ENCODE measurements at places on chromosomes 7 and 10. TPM values are rescaled to one million over a fixed set of nuclear protein-coding genes. Genes with fewer than 3 reads are reported as not detected.

- no peak for DNase-seq
- H3K27me3 ChIP-seq, result no peaks in the 10 kb centered on the region
- no peak overlapping the region for H3K4me3 ChIP-seq
- H3K4me1 ChIP-seq, result no peaks in the 10 kb centered on the region
- no peaks in the 10 kb centered on the region for H3K36me3 ChIP-seq
These were observed 304.5 kb upstream of the LRRN3 start for GRCh38 chr7:110786328-110786965.

Gene JMJD1C
- 103 TPM for total RNA-seq

Gene TRIL
- total RNA-seq, result 1.0 TPM

DNA sequence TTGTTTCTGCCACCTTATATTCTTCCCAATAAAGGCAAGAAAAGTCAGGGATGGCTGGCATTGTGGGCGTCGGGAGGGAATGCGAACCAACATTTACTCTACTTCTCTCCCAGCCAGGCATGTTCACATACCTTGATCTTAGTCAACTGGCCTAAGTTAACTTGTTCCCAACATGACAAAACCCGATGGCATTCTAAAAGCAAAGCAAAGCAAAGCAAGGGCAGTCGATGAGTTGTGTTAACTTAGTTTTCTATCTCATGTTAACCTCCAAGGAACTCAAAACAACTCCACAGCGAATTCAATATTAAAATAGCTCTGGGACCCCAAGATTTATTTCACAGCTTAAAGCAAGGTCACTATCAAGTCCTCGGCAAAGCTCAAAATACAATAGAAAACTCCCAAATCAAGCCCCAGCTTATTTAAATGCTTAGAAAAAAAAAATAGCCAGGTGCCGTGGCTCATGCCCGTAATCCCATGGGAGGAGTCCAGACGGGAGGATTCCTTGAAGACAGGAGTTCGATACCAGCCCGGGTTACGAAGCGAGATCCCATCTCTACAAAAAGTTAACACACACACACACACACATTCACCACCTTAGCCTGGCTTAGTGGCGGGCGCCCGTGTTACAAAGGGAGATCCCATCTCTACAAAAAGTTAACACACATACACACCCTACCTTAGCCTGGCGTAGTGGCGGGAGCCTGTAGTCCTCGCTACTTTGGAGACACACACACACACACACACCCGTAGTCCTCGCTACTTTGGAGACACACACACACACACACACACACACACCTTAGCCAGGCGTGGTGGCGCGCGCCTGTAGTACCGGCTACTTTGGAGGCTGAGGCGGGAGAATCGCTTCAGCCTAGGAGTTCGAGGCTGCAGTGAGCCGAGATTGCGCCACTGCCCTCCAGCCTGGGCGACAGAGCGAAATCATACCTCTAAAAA lies 901 bp upstream of the CCNY start:
- peak overlapping the region; percentile 100 for H3K4me3 ChIP-seq
- H3K4me1 ChIP-seq, result no peaks in the 10 kb centered on the region
- no peaks in the 10 kb centered on the region for H3K36me3 ChIP-seq
- DNase-seq, result no peak
- H3K27ac ChIP-seq, result peak overlapping the region; percentile 30

GRCh38 chr10:48777110-48777509 lies 92.4 kb downstream of the WDFY4 start:
- no peaks in the 10 kb centered on the region for H3K36me3 ChIP-seq
- H3K27ac ChIP-seq, result no peak overlapping the region
- peaks cover 2% of the 10 kb centered on the region for H3K4me1 ChIP-seq
- H3K4me3 ChIP-seq, result no peak overlapping the region

GRCh38 chr10:112851588-112852211 lies 98.3 kb upstream of the TCF7L2 start:
- no peak overlapping the region for H3K27ac ChIP-seq
- no peak overlapping the region for H3K4me3 ChIP-seq
- no peaks in the 10 kb centered on the region for H3K4me1 ChIP-seq
- DNase-seq, result no peak
- no peaks in the 10 kb centered on the region for H3K36me3 ChIP-seq
- H3K27me3 ChIP-seq, result no peaks in the 10 kb centered on the region

Gene CDHR1
- 0.42 TPM for total RNA-seq

DNA sequence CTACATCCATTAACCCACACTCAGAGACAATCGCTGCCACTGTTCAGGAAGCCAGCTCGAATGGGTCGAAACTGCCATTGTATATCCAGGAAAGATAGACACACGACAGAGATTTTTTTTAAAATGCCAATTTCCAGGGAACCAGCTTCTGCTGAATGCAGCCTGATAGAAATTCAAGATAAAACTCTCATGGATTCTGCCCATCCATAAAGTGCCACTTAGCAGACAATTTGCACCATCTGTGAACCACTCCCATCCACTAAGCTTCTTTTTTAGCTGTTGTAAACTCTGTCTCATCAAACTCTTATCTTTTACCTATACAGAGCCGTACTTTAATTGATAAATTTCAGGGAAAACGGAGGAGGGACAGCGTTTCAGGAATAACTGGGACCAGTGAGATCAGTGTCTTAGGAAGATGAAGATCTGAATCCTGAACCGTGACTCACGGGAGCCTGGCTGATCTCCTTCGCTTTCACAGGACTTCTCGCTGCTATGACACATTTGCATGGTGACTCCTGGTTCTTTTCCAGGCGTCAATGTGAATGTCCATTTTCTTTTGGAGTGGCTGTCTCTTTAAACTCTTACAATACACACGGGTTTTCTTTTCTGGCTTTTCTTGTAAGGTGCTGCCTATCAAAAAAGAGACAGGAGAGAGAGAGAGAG lies 103.4 kb downstream of the FAM204A start:
- no peaks in the 10 kb centered on the region for H3K36me3 ChIP-seq
- H3K27me3 ChIP-seq, result no peaks in the 10 kb centered on the region
- DNase-seq, result no peak
- no peak overlapping the region for H3K27ac ChIP-seq
- no peak overlapping the region for H3K4me3 ChIP-seq

DNA sequence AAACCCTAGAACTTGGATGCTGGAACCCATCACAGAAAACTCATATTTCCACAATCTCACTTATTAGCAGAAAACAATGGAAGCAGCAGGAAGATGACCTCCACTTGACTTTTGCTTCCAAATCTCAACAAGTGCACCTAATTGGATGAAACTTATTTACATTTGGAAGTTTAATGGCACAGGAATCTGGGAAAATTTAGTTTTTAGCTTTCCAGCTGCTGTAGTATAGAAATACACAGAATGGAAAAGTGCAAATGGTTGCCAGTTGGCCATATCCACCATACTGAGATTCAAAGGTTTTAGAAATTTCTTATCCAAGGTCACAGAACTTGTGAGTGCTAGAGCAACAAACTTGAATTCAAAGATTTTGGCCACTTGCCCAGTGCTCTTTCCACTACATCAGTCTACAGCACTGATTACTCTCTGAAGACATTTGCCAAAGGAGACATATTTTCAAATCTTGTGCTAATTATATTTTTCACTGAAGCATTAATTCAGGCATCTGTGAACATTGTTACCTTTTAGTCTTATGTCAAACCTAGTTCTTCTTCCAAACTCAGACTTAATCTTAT lies 9.3 kb upstream of the AHR start:
- H3K4me3 ChIP-seq, result no peak overlapping the region
- DNase-seq, result no peak
- no peaks in the 10 kb centered on the region for H3K27me3 ChIP-seq
- H3K36me3 ChIP-seq, result no peaks in the 10 kb centered on the region
- H3K27ac ChIP-seq, result no peak overlapping the region

GRCh38 chr7:82017334-82017943 lies 247.6 kb upstream of the HGF start:
- H3K36me3 ChIP-seq, result no peaks in the 10 kb centered on the region
- no peak overlapping the region for H3K27ac ChIP-seq
- DNase-seq, result no peak
- no peak overlapping the region for H3K4me3 ChIP-seq
- H3K27me3 ChIP-seq, result no peaks in the 10 kb centered on the region
- peaks cover 2% of the 10 kb centered on the region for H3K4me1 ChIP-seq

Gene ATG9B
- total RNA-seq, result 0.12 TPM

DNA sequence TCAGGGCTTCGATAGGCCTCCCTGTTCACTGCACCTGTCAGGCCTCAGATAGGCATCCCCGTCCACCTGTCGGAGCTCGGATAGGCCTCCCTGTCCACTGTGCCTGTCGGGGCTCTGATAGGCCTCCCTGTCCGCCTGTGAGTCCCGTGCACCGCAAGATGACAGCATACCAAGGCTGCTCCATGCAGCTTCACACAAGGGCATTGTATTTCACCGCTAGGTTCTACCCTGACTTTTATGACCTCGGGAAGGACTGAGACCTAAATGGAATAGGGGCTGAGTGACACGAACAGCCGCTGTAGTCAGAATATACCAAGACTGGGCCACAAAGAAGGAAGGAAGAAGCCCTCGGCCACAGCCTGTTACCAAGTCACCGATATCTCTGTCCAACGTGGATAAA lies 271.2 kb downstream of the DIP2C start:
- peaks cover 3% of the 10 kb centered on the region for H3K36me3 ChIP-seq
- H3K27me3 ChIP-seq, result no peaks in the 10 kb centered on the region
- H3K27ac ChIP-seq, result no peak overlapping the region
- no peaks in the 10 kb centered on the region for H3K4me1 ChIP-seq
- no peak overlapping the region for H3K4me3 ChIP-seq

DNA sequence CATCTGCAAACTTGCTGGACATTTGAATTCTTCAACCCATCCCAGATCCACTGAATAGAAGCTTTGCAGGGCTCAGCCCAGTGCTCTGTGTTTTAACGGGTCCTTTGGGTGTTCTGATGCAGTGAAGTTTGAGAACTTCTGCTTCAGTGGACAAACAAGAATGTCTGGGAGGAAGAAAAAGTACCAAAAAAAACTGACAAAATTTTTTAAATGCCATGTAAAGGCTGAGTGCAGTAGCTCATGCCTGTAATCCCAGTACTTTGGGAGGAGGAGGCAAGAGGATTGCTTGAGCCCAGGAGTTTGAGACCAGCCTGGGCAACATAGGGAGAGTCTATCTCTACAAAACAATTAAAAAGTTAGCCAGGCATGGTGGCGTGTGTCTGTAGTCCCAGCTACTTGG lies 51.8 kb upstream of the FRMD4A start:
- no peaks in the 10 kb centered on the region for H3K4me1 ChIP-seq
- H3K36me3 ChIP-seq, result no peaks in the 10 kb centered on the region
- no peak overlapping the region for H3K27ac ChIP-seq

- DNase-seq, result no peak
- peaks cover 6% of the 10 kb centered on the region for H3K4me1 ChIP-seq
- no peak overlapping the region for H3K27ac ChIP-seq
- H3K27me3 ChIP-seq, result no peaks in the 10 kb centered on the region
- H3K36me3 ChIP-seq, result no peaks in the 10 kb centered on the region
These were observed 531.3 kb upstream of the FZD8 start for GRCh38 chr10:36173364-36173763.

Gene OR2A25
- not detected for total RNA-seq

GRCh38 chr10:24205821-24206220 lies 3.1 kb upstream of the KIAA1217 start:
- H3K4me3 ChIP-seq, result no peak overlapping the region
- DNase-seq, result no peak
- H3K36me3 ChIP-seq, result no peaks in the 10 kb centered on the region
- H3K27me3 ChIP-seq, result no peaks in the 10 kb centered on the region

- no peaks in the 10 kb centered on the region for H3K36me3 ChIP-seq
- no peaks in the 10 kb centered on the region for H3K4me1 ChIP-seq
- no peak overlapping the region for H3K4me3 ChIP-seq
- H3K27me3 ChIP-seq, result no peaks in the 10 kb centered on the region
- H3K27ac ChIP-seq, result no peak overlapping the region
- no peak for DNase-seq
These were observed 130.9 kb downstream of the SND1 start for GRCh38 chr7:127782654-127783559.

GRCh38 chr7:14258441-14258840 lies 269.0 kb upstream of the ETV1 start:
- DNase-seq, result no peak
- H3K27ac ChIP-seq, result no peak overlapping the region
- H3K27me3 ChIP-seq, result no peaks in the 10 kb centered on the region
- no peaks in the 10 kb centered on the region for H3K4me1 ChIP-seq
- no peak overlapping the region for H3K4me3 ChIP-seq

GRCh38 chr7:115976651-115977050 lies 53.9 kb downstream of the TFEC start:
- H3K4me3 ChIP-seq, result no peak overlapping the region
- no peaks in the 10 kb centered on the region for H3K4me1 ChIP-seq
- no peaks in the 10 kb centered on the region for H3K36me3 ChIP-seq
- no peaks in the 10 kb centered on the region for H3K27me3 ChIP-seq
- no peak for DNase-seq

GRCh38 chr7:132488634-132489302 lies 87.5 kb downstream of the PLXNA4 start:
- no peaks in the 10 kb centered on the region for H3K36me3 ChIP-seq
- H3K4me3 ChIP-seq, result no peak overlapping the region
- H3K4me1 ChIP-seq, result no peaks in the 10 kb centered on the region
- no peaks in the 10 kb centered on the region for H3K27me3 ChIP-seq
- no peak overlapping the region for H3K27ac ChIP-seq
- DNase-seq, result peak; percentile 44
